NCI-H1417 (cell line): ENCODE measurements at places on chromosomes 4 and X.

DNA sequence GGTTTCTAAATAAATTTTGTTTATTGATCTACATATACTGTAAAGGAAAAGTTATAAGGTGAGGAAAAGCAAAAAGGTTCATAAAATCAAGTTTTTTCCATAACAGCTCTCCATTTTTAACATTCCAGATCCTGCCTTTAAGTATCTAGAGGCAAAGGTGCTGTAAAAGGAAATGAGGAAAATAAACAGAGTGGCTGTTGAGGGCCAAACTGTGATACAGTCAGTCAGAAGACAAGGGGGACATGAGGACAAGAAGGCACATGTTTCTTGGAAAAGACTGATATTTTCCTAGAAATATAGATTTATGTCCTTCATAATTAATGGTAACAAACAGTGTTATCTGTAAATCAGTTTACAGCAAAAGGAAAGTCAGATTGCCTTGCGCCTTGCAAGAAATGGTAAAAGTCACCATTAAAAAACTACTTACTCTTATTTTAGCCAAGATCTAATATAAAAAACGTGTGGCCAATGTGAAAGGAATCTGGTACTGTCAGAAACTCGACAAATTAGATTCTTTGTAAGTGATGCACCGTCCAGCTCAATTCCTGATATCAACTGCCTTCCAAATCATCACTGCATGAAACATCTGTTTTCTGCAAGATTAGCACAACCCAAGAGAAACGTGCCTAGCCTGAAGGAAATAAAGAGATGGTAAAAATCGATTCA is 34.0 kb upstream of the VEGFD start:
- DNase-seq: no peak

DNA sequence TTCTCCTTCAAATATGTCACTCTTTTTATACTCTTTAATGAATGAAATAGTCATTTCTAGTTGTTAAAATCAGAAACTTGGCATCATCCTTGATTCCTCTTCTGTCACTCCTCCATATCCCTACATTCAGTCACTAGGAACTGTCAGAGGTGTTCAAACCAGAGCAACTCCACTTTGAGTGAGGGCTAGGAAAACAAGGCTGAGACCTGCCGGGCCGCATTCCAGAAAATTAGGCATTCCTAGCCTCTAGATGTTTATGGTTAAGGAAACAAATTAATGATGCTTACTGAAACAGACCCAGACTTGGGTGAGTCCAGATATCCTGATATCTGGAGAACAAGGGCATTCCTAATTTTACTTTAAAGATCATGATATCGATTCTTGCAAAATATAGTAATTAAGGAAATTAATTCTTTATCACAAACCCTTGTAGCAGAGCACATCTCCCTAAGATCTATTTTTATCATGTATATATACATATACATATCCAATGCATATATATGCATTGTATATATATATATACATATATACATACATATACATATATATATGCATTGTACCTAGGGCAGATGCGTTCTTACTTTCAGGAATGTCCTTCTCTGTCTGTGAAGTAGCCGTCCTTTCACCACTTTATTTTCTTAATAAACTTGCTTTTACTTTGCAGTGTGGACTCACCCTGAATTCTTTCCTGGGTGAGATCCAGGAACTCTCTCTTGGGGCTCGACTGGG is 98.4 kb upstream of the GC start:
- DNase-seq: no peak

DNA sequence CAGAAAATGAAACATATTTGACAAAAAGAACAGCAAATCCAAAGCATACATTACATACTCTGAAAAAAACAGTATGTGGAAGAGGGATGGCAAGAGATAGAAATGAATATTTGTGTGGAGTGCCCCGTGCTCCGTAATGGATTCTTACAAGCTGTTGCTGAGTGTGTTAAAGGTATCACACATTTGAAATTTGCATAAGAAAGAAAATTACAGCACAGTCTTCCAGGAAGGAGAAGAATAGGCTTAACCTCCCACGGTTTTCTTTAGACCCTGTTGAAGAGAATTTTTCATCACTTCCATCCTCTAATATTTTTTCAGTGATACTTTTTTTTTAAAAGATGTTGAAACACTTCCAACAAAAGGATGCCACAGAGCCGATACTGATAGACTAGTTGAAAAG is 1489.4 kb downstream of the RAPGEF2 start:
- no peak for DNase-seq

GRCh38 chr4:76626686-76627465 is 191.8 kb downstream of the SHROOM3 start:
- DNase-seq: no peak

GRCh38 chrX:16039834-16040233 is 83.5 kb upstream of the GRPR start:
- DNase-seq: no peak

GRCh38 chr4:39574946-39575345 is 47.7 kb upstream of the UGDH start:
- DNase-seq: no peak

GRCh38 chr4:87114245-87115062 is 106.0 kb downstream of the KLHL8 start:
- no peak for DNase-seq

- peak; percentile 89 for DNase-seq
Measured at GRCh38 chr4:103075894-103076746, 441 bp downstream of the SLC9B2 start.

DNA sequence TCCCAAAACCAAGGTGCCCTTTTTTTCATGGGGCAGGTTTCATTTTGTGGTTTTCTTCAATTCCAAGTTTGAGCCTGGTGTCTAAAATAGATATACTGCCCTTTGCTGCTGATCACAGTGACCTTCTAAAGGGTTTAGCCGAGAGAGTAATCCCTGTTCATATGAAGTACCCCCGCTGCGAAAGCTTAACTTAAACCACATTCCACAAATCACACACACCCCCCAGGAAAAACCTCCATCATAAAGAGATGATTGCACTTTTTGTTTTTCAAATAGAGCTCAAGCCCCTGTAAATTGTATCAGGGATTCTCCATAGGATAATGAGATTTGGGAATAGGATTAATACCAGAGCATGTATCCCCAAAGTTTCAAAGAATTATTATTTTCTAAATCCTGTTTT is 90.8 kb downstream of the USP46 start:
- DNase-seq: no peak

DNA sequence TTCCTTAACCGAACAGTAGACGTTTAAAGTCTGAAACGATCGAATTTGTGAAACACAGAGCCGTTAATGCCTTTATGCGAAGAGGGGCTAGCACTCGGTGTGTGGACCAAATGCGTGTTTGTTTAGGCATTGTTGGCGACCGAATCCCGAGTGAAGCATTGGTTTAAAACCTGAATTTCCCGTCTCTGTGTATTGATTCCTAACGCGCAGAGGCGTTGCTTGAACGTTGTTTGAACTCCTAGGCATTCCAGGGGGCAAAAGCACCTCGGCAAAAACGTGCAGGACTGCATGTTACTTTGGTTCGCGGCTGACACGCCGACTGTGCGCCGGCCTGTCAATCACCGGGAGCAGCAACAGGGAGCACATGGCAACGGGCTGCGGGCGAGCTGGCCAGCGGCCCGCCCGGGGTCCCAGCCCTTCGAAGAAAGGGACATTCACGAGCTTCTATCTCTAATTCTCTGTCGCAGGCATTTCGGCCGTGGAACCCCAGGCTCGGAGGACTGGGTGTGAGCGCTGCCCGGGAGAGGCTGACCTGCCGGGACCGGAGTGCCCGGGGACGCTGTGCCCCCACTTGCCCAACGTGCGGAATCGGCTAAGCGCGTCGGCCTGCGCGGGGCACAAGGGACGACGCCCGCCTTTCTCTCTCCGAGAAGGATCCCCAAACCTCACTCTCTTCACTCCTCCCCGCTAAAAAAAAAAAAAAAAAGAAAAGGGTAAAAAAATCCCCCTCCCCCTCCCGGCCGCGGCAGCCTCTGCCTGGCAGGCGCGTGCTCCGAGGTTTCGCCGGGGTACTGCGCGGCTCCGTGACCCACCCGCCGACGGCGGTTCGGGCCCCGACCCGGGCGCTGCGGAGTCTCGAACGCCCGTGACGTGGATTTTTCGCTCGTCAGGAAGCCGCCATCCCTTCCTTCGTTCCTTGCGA is 810 bp downstream of the SPRY1 start:
- DNase-seq: peak; percentile 76

- DNase-seq: no peak
Measured at GRCh38 chrX:14753441-14753840, 119.4 kb downstream of the FANCB start.

GRCh38 chr4:94489098-94489497 is 37.4 kb downstream of the PDLIM5 start:
- DNase-seq: no peak

DNA sequence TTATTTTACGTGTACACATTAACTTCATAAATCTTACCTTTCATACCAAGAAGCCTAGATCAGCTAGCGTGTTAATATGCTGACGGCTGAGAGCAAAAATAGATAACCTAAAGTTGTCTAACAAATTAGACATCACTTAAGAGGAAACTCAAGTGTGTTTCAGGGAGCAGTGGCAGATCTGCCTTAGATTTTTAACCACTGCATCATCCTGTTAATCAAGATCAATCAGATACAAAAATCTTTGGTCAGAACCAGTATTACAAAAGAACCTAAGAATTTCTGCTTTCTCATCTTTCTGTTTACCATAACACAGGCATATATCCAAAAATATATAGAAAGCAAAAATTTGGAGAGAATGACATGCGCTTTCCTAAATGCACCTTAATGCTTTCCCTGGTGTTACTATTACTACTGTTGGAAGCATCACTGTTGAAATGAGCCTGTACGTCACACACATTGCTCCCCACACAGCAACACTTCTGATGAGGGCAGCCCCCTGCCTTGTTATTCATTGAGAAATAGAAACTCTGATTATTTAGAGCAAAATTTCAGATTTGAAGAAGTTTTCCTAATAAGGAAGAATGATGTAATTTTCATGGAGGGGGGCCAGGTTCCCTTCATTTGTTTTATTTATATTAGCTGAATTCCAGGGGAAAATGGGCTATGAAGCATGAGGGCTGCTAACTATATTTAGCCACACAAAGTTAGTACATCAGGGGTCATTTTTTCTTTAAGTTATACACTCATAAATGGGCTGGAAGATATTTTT is 152.3 kb downstream of the CBR4 start:
- no peak for DNase-seq

GRCh38 chrX:72297953-72298730 is 7.6 kb downstream of the CITED1 start:
- DNase-seq: no peak

DNA sequence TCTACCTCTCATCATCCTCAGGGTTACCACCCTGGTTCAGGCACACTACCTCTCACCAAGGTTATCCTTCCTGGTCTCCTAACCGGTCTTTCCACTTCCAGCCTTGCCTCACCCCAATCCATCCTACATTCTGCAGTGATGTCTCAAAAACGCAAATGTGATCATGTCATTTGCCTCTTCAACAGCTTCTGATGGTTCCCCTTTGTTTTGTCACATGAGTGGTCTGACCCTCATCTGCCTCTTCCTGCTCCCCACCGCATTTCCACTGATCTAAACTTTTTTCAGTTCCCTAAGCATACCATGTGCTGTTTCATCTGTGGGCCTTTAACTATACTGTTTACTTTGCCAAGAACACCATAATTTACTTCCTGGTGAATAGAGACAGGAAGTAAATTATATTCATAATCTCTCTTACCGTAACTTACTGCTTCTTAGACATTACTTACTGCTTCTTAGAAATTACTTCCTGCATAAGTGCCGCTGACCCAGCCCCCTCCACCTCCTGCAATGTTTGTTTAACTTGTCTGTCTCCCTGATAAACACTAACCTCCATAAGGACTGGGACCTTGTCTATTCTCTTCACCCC is 27.1 kb upstream of the NSUN7 start:
- DNase-seq: no peak

- no peak for DNase-seq
Measured at GRCh38 chr4:5972571-5972970, 45.7 kb downstream of the C4orf50 start.

DNA sequence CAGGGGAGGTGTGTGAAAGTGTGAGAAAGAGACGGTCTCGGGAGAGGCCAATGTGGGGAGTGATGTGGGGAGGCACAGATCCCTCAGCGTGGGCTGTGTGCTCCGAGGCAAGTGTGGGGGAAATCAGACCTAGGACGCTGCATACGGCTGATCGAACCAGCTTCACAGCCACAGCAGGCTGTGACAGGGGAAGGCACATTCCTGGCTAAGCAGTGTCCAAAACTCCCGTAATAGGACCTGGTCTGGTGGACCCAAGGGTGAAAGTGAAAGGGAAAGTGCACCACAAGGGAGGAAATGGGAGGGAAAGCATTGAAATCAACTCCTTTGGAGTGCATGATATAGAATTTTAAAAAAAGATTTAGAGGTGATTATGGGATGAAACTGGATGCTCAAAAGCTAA is 10.9 kb upstream of the RHOXF2 start:
- no peak for DNase-seq

DNA sequence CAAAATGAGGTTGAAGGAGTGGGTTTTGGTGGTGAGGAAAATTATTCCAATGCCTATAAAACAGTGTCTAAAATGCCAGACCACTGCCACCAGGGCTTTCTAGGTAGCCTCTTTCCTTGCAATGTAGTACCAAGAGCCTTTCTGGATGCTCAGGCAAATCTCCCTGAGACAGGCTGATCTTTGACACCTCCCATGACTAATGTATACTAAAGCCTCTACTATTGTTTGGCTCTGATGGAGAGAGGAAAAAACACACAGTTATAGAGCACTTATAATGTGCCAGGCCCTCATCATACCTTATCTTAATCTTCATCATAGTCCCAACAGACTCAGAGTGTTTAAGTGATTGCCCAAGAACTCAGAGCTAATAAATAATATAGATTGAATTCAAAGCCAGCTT is 5.8 kb downstream of the MTMR8 start:
- no peak for DNase-seq

DNA sequence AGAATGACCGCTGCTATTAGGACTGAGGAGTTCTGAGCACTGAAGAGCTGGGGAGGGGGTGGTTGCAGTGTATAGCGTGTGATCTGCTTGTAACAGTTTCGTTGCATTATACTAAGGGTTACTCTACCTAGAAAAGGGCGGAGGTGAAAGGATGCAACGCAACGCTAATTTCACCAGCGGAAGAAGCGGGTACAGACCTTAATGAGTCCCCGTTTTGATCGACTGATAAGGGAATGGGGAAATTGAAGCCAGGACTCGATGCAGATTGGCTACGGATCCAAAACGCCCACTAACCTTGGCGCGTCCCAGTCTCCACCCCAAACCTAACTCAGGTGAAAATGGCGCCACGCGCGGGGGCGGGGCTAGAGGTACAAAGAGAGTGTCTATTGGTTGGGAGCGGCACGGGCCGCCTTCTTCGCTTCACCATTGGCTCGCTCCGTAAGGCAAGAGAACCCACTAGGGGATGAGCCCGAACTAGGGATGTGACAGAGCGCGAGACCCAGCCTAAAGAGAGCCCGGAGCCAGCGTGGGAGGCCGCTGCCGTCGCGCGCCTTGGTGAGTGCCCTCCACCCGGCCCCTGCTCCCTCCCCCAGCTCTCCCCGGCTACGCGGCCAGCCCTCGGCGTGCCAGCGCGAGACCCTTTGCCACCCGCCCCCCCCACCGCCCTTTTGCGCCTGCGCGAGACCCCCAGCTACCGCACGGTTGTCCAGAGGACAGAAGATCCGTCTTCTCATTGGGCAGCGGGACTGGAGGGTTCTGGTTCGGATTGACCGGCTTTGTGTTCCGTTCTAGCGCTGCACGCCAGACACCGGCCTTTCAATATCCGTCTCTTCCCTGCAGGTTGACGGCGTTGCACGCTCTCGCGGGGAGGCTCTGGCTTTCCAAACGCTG is at the start of gene EBP:
Gene EBP, plus strand, starts transcription at position 456 of the 891 bp plus-strand sequence. CDS start 1,964 bp downstream, outside the sequence.
- DNase-seq: peak; percentile 94
